Upper lobe of right lung (tissue), 1 donor: ENCODE measurements at places on chromosomes 7 and 10. TPM values are rescaled to one million over a fixed set of nuclear protein-coding genes. Genes with fewer than 3 reads are reported as not detected.

The HOXA9 gene
- 1.2 TPM for total RNA-seq

The SHLD2 gene
- 23.7 TPM for total RNA-seq

The OR13A1 gene
- total RNA-seq = not detected

The UCN3 gene
- total RNA-seq = 1.2 TPM

The COL13A1 gene
- 13.5 TPM for total RNA-seq

The CNPY1 gene
- not detected for total RNA-seq

The ITIH5 gene
- total RNA-seq = 10.5 TPM

The ZFAND4 gene
- total RNA-seq = 18.7 TPM

The ZNF680 gene
- total RNA-seq = 17.3 TPM

The PYROXD2 gene
- 13.0 TPM for total RNA-seq

GRCh38 chr7:105996860-105997737, 34.0 kb downstream of the CDHR3 start:
- no peak for DNase-seq

DNA sequence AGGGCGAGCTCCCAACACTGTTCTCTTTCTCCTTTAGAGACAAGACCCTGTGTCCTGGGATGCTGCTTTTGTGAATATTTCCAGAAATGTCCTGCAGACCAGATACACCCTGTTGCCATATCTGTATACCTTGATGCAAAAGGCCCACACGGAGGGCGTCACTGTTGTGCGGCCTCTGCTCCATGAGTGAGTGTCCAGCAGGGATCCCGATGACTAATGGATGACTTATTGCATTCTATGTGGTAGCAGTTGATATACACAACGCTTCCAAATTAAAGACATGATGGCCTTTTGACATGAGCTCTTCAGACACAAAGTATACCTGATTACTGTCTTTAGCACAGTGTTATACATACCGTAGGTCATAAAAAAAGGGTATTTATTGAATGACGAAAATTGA, 45.0 kb upstream of the MGAM2 start:
- no peak for DNase-seq

DNA sequence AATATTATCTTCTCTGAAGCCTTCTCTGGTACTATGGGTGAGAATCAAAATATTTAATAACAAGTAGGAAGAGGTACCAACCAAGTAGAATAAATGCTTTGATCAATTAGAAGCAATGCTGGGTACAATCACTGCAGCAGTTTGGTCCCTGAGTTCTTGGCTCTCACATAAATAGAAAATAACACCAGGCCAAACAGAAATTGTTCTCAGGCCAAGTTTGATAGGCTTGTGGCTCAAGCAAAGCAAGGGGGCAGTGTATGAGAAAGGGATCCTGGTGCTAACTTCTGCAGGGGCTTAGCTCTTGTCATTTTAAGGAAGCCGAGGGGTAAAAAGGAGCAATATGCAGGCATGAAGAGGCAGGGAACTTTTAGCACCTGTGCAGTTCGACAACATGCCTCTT, 146.8 kb upstream of the TMEM229A start:
- no peak for DNase-seq

DNA sequence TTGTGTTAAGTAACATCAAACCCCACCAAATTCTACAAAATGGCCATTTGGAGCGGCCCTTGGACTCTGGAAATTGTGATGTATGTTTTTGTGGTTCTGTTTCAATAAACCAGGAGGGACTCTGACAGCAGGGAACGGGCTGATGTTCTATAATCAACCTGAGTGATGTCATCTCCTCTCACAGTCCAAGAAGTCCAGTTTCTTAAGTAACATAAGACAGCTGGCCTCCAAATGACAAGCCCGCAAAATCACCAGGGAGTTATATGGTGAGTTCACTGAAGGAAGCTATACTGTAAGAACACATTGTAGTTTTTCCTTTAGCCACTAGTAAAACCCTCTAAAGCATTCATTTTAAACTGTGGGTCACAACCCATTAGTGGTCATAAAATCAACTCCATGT, 34.0 kb downstream of the GOT1 start:
- DNase-seq = no peak

DNA sequence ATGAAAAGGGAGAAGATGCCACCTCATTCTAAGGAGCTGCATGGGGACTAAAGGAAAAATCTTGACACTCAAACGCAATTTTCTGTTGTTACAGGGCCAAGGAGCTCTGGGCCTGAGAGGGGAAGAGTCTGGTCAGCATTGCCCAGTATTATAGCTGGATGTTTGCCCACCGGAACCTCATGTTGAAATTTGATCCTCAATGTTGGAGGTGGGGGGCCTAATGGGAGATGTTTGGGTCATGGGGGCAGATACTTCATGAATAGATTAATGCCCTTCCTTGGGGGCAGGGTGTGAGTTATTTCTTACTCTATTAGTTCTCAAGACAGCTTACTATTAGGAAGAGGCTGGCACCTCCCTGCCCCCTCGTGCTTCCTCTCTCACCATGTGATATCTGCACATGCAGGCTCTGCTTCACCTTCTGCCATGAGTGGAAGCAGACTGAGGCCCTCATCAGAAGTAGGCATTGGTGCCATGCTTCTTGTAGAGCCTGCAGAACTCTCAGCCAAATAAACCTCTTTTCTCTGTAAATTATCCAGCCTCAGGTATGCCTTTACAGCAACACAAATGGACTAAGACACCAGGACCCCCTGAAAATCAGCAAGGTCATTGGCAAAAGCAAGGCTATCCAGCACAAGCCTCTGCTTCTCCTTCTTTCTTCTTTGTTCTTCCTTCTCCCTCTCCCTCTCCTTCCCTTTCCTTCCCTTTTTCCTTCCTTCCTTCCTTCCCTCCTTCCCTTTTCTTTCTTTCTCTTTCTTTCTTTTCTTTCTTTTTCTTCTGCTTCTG, 15.1 kb downstream of the GCK start:
- no peak for DNase-seq

- no peak for DNase-seq
Observed at GRCh38 chr10:35409094-35409582, 72.8 kb downstream of the CCNY start.

DNA sequence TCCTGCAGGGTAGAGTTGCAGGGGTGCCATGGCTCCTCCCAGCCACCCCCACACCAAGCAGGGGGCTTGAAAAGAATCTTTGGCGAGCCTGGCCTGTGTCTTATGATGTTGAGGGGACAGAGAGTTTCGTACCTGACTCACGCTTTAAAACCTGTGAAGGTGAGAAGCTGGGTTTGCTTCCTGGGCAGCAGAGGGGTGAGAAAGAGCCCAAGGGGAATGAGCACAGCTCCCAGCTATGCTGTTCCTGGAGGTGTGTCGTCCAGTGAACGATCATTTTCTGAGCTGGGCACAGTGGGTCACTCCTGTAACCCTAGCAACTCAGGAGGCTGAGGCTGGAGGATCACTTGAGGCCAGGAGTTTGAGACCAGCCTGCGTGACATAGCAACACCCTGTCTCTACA, 13.5 kb upstream of the ADRB1 start:
- no peak for DNase-seq

DNA sequence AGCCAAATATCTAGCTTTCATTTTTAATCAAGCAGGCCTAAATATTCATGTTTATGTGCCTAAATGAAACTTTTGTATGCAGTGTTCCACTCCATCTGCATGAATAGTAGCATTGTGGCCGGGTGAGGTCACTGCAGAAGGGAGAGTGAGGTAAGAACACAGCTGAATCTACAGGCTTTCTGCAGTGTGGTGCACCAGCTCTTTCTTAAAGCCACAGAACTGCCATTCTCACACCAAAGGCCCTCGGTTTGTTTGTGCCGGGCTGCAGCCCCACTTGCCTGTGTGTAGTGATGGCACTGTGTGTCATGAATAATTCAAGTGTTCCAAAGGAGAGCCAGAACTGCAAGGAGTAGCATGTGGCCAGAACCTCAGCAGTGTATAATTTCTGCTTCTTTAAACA, 204.1 kb downstream of the TRIL start:
- no peak for DNase-seq

DNA sequence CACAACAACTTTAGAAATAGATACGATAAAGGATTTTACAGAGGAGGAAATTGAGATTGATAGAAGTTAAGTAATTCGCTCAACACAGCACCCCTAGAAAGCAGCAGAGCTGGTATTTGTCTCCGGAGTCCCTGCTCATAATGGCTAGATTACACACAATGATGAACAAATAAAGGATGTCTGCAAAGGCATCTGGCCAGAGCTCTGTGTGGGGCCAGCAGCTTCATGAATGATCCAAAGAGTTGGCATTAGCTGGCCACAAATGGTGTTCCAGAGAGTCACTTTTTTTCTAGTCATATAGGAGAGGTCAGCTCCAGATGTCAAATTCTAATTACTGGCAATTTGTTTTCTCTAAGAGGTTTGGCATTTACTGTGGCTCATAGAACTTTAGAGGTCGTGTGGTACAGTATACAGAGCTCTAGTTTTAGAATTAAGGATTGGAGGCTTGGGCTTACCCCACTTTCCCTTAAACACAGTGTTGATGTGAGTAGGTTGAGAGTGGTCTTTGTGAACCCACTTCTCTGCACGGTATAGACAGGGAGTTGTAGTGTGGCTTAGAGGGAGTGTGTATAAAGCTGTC, 186.2 kb downstream of the BICC1 start:
- no peak for DNase-seq

DNA sequence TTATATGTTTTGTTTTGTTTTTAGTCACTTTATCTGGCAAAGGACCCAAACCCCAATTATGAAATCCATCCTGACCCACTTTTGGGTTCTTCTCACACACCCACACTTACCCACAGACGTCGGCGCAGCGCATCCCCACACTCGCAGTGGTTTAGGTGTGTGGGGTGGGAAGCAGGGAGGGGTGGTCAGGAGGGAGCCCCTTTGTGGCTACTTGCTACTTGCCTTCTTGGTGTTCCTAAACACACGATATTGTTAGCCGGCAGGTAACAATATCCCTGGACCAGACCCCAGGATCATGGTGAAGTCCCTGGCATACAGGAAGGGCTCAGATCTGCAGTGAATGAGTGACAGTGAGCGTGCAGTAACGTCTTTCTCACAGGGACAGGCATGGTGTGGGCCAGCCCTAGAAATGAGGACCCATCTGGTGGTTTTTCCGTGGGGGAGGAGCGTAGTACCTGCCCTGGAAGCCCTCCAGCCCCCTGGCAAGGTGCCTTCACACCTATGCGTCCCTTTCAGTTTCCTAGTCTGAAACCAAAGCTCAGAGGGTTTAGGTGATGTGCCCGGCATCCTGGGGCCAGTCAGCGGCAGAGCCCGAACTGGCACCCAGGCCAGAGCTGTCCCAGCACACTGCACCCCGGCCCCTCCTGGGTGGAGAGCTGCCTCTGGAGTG, 4.4 kb downstream of the SPOCK2 start:
- no peak for DNase-seq

- peak; percentile 87 for DNase-seq
Observed at GRCh38 chr7:41881331-41882130, 178.6 kb upstream of the INHBA start.

- no peak for DNase-seq
Observed at GRCh38 chr10:29802171-29802570, 167.4 kb upstream of the SVIL start.

DNA sequence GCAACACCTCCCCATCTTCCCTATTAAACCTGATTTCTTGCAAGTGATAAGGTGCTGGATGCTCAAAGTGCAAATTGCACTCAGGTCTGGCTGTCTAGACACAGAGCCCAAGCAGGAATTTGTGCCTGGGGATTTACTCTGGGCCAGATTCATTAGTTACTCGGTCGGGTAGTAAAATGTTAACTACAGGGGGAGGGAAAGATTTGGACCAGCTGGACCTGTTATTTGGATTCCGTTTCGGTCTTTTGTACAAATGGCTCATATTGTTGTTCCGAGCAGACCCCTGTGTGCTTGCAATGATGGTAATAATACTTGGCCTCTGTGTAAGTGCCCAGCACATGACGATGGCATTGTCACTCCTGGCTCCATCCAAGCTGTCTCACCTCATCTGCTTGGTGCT, 609.6 kb downstream of the KCNMA1 start:
- DNase-seq = no peak
